ENCODE measurements at places on chromosomes 11 and 22. TPM values are rescaled to one million over a fixed set of nuclear protein-coding genes. Genes with fewer than 3 reads are reported as not detected.
A peak's percentile ranks its signal among the peaks of the same experiment; 100 is the strongest.

GRCh38 chr11:7473717-7474116, 11.6 kb upstream of the OLFML1 start:
- DNase-seq, result no peak

DNA sequence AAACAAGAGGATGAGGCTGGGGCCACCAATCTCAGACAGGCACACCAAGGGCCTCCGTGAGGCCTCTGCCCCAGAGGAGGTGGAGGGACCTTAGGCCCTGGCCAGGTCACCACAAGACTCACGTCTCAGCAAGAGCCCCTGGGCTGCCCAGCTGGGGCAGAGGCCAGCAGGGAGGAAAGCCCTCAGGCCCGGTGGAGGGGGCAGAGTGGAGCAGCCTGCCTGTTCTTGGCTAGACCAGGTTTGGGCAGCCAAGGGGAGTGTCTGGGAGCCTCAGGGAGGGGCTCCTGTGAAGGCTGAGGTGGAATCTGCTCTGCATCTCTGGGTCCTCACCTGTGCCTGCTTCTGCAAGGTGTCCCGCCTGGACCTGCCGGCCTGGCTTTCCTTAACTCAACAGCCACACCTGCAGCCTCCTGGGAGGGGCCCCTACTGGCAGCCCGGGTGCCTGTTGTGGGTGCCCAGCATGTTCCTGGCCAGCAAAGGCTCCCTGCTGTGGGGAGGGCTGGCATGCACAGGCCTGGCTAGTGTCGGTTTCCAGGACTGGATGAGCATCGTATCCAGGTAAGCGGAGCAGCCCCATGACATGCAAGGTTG, 11.9 kb downstream of the TTLL12 start:
- DNase-seq, result no peak

DNA sequence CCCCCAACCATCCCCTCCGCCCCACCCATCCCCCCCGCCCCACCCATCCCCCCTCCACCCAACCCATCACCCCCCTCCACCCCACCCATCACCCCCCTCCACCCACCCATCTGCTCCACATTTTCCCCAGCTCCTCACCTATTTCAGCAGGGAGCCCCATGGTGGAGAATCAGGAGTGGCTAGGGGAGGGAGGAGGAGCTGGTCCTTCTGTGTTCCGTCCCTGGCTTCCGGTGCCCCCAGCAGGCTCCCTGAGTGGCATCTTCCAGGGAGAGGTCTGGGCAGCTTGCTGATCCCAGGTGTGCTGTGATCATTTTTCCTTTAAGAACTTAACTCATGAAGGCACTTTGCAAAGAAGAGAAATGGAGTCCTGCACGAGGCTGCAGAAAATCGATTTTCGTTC, 365.8 kb downstream of the TBC1D22A start:
- no peak for DNase-seq

DNA sequence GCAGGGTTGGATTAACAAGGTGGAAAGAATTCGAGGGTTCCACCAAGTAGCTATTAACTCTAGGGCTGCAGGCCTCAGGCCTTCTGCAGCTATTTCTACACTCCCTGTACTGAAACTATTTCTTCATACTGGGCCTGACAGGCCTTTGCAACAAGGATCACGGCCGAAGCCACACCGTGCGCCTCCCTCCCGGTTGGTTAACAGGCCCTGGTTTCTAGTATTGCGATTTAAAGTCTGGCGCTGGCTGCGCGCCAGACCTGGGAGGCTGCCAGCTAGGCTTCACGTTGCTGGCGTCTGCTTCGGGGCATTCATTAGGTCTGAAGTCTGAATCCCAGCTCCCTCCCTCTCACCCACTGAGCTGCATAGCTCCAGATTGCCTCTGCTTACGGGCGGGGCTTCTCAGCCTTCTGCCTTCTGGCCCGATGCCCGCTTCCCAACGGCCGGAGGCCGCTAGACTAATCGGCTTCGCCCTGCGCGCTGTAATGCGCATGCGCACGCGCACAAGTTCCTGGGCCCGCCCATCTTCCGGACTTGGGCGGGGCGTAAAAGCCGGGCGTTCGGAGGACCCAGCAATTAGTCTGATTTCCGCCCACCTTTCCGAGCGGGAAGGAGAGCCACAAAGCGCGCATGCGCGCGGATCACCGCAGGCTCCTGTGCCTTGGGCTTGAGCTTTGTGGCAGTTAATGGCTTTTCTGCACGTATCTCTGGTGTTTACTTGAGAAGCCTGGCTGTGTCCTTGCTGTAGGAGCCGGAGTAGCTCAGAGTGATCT, 1.6 kb downstream of the LDHA start:
- peak; percentile 99 for DNase-seq

DNA sequence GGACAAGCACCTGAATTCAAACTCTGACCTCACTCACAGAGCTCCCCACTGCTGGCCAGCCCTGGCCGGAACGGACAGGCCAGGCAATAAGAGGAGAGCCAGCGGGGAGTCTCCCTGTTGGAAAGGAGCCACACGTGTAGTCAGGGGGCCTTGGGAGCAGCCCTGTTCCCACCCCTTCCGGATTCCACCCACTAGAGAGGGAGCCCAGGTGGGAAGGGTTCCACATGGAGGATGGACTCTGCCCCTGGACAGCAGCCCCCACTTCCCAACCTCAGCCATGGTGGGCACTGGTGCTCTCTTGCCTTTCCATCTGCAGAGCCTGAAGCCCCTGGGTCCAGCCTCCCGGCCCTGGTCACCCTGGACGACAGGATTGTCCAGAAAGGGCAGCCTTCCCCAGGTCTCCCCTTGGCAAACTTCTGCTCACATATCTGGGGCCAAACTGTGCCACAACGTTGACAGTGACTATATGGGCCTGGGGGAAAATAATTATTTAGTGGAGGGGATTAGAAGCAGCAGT, 7.5 kb upstream of the APOBEC3A start:
- no peak for DNase-seq

- no peak for DNase-seq
Measured at GRCh38 chr11:20351751-20352262, 11.7 kb upstream of the HTATIP2 start.

DNA sequence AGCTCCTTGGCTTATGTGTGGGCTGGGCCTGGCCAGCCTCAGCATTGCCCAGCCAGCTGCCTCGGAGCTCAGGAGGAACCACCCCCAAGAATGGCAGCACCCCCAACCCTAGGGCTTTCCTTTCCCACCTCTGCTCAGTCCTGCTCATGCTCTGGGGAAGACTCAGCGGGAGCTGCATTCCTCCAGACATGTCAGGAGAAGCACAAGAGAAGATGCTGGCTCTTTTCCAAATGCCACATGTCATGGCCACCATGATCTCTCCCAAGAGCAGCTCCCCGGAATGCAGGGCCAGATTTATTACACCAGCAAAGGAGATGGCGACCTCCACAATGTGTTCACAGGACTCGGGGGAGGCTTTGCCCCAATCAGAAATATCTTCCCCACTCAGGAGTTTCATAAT, 143.7 kb downstream of the PKNOX2 start:
- DNase-seq, result no peak

- no peak for DNase-seq
Measured at GRCh38 chr11:94563176-94563847, 3.9 kb upstream of the PIWIL4 start.

GRCh38 chr11:73394416-73395296, 18.5 kb downstream of the RELT start:
- DNase-seq, result no peak

- no peak for DNase-seq
Measured at GRCh38 chr22:23673826-23674690, 16.8 kb upstream of the RGL4 start.

DNA sequence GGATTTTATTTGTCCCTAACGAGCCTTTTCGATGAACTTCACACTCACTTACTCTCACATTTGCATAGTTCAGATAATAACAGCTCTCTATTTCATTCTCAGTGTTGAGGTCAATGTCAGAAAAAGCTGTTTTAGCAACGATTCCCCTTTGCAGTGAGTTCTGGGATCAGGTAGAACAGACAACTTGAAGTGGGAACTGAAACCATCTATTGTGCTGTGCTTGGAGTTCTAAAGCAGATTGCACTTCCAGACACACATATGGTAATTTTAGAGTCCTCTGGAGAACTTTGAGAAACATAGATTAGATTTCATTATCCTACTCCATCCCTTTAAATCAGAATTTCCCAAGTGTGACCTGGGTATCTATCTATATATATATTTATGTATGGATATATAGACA, 124.6 kb upstream of the BLID start:
- no peak for DNase-seq

DNA sequence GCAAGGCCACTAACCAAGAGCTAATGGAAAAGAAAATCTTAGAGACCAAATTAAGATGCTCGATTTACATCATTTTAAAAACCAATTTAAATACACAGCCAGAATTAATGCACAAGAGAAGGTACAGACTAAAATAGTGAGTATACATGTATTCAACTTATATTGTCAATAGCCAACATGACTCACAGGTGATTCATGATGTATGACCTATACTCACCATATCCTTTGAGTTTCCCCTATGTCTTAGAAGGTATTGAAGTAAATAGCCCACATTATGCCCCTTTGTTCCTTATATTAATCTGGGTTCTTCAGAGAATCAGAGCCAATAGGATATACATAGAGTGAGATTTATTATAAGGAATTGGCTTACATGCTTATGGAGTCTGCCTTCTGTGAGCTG, 97.5 kb upstream of the ANO3 start:
- no peak for DNase-seq

DNA sequence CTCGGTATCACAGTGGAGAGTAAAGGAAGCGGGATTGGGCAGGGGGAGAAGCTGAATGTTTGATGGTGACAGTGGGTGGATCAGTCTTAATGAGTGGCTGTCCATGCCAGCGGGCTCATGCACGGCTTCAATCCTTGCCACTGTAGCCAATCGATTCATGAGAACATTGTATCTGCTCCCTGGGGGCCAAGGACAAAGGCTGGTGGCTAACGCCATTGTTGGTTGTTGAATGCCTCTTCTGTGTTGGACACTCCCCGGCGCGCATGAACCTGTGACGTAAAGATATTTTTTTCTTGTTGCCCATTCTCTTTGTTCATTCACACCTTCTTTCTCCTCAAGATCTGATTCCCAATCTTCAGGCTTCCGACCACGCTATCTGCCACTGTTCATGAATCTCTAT, 20.9 kb upstream of the ATXN10 start:
- no peak for DNase-seq

- no peak for DNase-seq
Measured at GRCh38 chr22:49113758-49114157, 713.9 kb downstream of the BRD1 start.

DNA sequence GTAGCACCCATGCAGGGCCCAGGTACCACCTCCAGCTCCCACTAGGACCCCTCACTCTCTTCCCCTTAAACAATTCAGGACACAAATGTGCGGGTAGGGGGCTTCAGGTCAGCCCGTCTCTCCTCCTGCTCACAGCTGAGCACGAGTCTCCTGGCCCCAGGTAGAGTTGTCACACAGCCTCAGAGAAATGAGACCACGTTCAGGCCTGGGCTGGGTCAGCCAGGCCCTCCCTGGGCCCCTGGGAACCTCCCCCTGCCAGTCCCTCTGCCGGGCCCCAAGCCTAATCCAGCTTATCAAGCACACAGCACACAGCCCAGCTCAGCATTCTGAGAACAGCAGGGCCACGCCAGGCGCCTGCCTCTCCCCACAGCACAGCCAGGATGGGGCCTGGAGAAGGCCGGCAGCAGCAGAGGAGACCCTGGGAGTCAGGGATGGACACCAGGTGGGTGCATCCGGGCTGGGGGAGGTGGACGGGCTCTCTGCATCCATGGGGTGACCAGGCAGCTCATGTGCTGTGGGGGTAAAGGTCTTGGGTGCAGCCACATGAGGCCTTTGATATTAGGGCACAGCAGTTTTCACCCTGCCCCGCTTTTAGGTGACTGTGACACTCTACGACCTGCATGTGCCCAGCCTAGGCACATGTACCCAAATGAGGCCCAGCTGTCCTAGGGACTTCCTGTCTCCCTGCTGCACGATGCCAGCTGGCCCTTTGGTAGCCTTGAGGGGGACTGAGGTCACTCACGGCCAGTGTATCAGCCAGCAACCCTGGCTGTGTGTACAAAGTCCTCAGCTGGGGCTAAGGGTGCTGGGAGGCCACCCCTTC, 87.0 kb downstream of the MORC2 start:
- peak; percentile 53 for DNase-seq

DNA sequence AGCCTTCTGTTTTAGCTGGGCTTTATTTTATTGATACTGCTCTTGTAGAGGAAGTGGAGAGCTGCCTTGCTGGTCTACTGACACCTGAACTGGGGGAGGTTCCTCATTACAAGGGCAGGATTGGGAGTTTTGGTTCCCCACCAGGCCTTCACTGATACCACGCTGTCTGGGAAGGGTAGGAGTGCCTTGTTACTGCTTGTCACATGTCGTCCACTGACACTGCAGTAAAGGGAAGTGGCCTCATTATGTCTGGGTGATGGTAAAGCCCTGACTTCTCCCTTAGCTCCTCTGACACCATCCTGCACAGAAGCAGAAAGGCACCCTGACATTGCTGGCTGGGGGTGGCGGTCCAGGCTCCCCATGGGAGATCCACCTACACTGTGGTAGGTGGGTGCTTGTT, 38.7 kb upstream of the ELF5 start:
- DNase-seq, result no peak

DNA sequence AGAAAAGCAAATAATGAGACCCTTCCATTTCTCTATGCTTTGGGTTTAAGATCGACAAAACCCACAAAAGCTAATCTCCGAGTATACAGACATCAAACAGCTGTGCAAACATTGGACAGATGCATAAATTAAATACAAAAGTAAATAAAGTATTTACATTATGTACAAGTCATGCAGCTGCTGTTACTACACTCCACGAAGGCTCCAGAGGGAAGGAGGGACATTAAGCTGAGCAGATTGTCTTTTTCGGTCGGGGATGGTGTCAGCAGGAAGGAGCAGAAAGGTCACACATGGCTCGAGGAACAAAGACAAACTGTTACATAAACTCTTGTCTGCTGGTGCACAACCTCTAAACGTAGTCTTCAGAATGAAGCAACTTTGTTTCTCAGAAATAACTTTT, 88.8 kb upstream of the BARX2 start:
- no peak for DNase-seq

- no peak for DNase-seq
Measured at GRCh38 chr22:35517769-35518530, 22.7 kb upstream of the RASD2 start.

- no peak for DNase-seq
Measured at GRCh38 chr11:10320736-10321465, 16.0 kb downstream of the ADM start.

- no peak for DNase-seq
Measured at GRCh38 chr11:91790346-91791170, 434.1 kb upstream of the FAT3 start.

GRCh38 chr11:134272381-134273316, 3.5 kb upstream of the GLB1L3 start:
- no peak for DNase-seq

GRCh38 chr11:68839911-68840641, 1.6 kb downstream of the CPT1A start:
- DNase-seq, result no peak

GRCh38 chr11:123653827-123654565, 428 bp downstream of the SCN3B start:
- peak; percentile 51 for DNase-seq

Gene OR10D3
- not detected for total RNA-seq

Gene PLAAT3
- total RNA-seq, result 106 TPM

Gene CCDC88B
- 4.2 TPM for total RNA-seq

Gene CPT1B
- 279 TPM for total RNA-seq

Gene TREH
- total RNA-seq, result not detected
